Activated CD4-positive, alpha-beta T cell treated with anti-CD3 and anti-CD28 coated beads for 48 hours (primary cell): ENCODE measurements at places on chromosomes 5 and 9.

DNA sequence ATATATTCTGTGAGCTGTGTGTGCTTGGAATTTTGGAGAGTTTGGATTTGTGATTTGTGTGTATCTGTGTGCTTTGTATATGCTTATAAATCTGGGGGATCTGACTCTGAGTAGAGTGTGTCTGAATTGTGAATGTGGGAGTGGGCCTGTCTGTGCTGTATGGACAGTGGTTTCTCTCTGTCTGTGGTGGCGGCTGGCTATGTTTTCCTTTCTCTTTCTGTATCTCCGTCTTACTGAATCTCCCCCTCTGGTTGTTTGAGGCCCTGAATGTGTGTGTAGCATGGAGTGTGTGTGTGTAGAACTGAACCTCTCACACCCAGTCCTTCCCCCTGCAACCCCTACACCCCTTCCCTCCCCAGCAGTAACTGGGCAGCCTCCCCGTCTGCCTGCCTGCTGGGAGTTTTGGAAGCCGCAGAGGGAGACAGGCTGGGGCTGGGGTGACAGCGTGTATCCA is 4.7 kb downstream of the CXXC5 start:
- DNase-seq: no peak

GRCh38 chr9:27247756-27248155 is 49.2 kb downstream of the EQTN start:
- DNase-seq: peak; percentile 16

- DNase-seq: no peak
These were observed 12.1 kb downstream of the DCAF12 start for GRCh38 chr9:34114436-34114835.

DNA sequence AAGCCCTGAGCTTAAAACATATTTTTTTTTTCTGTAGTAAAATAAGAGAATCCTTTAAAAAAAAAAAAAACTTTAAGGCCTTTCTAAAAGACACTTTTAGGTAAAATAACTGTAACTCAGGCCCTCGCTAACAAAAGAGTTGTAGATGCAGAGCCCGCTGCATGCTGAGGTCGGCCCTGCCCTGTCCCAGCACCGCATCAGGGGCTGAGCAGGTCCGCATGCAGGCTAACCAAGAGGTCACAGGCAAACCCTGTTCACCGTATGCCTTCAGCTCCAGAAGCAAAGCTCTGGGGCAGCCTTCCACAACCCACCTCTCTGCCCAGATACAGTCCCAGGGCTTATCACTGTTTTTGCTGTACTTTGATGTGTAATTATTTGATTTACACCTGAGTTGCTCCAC is 216.1 kb downstream of the GNA14 start:
- no peak for DNase-seq

- no peak for DNase-seq
These were observed 20.8 kb downstream of the PAPPA start for GRCh38 chr9:116174347-116174746.
